ENCODE measurements at places on chromosomes 12 and 14.

GRCh38 chr14:89252887-89253532 lies 164.0 kb downstream of the FOXN3 start:
- DNase-seq = peak; percentile 30

- no peak for DNase-seq
Measured at GRCh38 chr12:62306569-62307530, 46.6 kb downstream of the USP15 start.

- no peak for DNase-seq
Measured at GRCh38 chr14:84708865-84709264, 821.1 kb upstream of the FLRT2 start.

GRCh38 chr12:78566456-78566855 lies 298.1 kb upstream of the SYT1 start:
- no peak for DNase-seq

GRCh38 chr14:68208626-68209317 lies 389.2 kb downstream of the RAD51B start:
- DNase-seq = no peak

- no peak for DNase-seq
Measured at GRCh38 chr12:109892748-109893147, 7.3 kb upstream of the TCHP start.

DNA sequence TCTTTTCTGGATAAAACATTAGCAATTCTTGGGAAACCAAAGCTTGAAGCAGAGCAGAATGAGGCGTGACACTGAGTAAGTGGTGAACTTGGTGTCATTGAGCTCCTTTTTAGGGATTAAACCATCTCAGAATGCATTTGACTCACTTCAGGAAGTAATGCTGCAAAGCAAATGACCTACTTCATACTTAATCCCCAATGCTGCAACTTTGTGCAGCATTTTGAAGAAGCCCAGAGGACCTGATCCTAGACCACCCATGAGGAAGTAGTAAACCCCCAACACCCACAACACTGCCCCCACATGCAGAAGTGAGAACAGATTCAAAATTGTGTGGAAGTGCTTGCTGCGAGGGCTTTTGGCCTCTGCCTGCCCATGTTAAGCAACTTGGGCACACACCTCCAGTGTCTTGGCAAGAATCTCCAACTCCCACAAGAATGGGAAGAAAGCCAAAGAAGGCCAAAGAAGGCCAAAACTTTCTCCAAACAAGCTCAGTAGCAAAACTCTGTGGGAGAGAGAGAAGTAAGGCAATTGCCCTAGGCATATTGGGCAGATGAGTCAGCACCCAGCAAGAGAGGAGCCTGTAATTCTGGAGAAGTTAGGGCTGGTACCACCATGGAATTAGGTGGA lies 69.2 kb upstream of the ETV6 start:
- peak; percentile 94 for DNase-seq
